Mammary epithelial cell (primary cell): ENCODE measurements at places on chromosomes 6 and 20.

- no peak for DNase-seq
Measured at GRCh38 chr6:56214041-56214702, 33.2 kb downstream of the COL21A1 start.

DNA sequence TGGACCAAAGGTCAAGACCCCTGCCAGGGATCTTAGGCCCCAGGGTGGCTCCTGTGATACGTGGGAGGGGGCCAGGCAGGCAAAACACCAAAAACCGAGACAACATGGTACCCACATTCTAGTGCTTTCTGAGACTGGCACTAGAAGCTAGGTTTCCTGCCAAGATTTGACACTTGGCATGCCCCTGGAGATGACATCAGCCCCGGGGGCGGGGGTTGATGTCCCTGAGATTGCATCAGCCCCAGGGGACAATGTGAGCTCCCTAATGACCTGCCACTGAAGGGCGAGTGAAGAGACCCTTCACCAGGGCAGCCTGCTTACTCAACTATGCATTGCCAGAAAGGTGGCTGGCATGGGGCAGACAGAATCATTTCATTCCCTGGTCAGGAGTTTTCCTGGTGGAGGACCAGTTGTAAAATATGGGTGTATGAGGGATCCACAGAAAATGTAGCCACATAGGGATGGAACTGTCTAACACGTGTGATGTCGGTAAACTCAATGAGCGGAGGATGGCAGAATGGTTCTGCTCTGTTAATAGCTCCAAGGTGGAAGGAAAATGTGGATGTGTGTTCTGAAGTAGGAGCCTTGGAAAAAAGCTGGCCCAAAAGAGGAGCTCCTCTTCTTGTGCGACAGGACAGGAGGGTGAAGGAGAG is 219.7 kb downstream of the UNC5CL start:
- DNase-seq = no peak

DNA sequence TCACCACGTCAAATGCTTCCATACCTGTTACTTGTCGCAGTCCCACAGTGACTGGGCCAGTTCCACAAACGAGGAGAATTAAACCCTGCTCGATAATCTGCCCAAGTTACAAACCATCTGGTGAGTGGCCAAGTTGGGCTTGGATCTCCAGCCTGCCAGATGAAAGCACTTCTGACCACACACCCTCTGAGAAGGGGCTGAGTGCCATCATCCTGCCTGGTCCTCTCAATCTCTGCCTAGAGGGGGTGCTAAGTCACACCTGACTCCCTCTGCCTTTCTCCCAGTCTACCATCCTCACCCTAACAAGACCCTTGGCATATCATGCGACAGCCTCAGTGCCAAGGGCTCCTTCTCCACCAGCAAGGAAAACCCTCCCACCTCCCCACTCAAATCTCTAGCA is 15.8 kb downstream of the RRP36 start:
- DNase-seq = no peak

DNA sequence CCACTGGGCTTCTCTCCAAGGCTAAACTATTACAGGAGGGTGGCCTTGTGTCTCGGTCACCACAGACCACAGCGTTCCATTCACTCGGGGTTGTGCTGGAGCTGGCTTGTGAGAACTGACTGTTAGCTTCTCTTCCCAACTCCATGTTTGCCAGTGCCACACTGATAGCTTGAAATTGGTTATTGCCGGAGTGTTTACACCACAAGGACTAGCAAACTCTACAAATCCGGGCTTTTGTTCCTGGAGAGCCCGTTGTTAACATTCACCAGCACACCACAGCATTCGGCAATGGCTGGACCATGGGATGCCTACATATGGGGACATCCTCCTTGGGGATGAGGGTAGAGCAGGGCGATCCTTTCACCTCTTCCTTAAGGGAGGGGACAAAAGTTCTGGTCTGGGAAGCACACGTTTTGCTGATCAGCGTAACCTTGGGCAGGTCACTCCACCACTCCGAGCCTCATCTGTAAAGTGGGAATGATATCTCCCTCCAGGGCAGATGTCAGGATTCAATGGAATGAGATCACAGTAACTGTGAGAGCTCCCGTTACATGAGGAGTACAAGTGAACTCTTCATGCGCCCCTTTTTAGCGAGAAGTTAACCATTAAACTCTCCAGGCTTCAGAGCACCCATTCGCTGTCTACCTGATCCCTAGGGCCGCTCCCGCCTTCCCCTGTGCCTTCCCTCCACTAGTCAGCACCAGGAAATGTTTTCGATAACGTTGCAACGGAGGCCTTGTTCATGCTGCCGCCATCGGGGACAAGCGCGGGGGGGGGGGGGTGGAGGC is 41.7 kb upstream of the TTPAL start:
- no peak for DNase-seq

GRCh38 chr6:170367241-170367640 is 60.7 kb downstream of the FAM120B start:
- no peak for DNase-seq

GRCh38 chr6:170485159-170485558 is 67.9 kb downstream of the PSMB1 start:
- DNase-seq = no peak

GRCh38 chr6:29211488-29211887 is 40.8 kb downstream of the OR2J2 start:
- DNase-seq = no peak

DNA sequence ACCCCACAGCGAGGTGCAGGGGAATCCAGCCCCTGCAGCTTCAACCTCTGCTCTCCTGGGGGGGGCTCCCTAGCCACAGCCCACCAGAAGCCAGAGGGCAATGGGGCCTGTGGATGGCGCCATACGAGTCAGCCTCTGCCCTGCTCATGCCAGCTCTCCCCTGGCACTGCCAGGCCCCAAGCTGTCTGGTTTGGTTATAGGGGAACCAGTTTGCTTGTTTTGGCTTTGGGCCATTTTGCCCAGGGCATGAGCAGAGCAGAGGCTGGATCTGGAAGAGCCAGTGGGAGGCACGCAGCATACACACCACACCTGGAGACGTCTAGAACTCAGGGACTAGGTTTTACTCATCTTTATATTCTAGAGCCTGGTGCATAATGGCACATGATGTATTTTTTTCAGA is 66.7 kb upstream of the SLC22A16 start:
- DNase-seq = peak; percentile 65

DNA sequence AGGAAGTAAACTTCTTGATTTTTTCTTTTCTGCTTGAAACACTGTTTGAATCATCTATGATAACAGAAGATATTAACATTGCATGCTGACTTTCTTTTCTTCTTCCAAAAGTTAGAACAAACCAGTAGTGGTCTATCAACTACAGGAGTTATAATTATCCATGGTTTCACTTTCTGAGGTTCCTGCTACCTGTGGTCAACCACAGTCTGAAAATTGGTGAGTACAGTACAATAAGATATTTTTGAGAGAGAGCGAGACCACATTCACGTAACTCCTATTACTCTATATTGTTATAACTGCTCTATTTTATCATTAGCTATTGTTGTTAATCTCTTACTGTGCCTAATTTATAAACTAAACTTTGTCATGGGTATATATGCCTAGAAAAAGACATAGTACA is 86.1 kb downstream of the MAP7 start:
- no peak for DNase-seq

DNA sequence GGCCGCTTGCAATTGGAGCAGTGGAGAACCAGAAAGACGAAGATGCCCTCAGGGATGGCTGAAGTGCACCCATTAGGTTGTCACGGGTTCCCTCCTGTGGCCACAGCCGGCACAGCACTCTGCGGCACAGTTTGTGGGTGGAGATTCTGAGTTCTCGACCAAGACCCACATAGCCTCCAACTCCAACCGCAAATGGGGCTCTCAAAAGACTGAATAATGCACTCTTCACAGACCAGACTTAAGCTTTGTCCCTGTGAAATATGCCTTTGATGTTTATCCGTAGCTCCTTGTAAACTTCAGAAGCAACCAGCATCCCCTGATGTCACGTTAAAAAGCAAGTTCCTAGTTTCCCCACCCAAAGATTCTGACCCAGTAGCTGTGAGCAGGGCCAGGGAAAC is 934 bp upstream of the CST9 start:
- DNase-seq = peak; percentile 61

DNA sequence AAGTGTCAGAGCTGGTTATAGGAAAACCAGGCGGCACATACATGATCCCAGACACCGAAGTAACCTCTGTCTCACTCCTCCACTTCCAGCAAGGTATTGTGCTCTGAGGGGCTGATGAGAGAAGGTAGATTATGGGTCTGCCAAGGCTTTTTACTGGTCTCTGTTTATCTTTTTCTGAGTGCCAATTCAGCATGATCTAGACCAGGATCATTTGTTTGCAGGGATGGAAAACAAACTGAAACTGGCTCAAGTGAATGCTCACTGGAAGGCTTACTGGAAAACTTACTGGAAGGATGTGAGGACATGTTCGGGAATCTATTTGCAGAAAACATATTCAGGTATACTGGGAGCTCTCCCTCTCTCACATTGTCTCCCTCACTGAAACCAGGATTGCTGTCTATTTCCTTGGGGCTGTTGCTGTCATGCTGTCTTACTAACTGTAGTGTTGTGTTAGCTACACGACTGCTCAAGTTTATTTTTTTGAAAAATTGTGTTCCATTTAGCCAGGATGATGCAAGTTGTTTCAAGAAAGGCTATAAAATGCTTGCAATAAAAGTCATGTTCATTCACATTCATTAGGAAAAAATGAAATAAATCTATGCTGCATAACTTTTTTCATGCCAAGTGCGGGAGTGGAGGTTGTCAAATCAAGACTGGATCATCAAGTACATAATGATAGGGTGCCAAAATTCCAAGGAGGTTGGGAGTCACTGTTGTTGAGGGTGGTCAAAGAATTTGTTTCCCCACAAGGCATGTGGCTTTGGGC is 37.0 kb downstream of the KLHL31 start:
- peak; percentile 94 for DNase-seq

GRCh38 chr20:62710886-62711702 is 2.5 kb downstream of the NTSR1 start:
- DNase-seq = peak; percentile 21

GRCh38 chr6:34070315-34071135 is 75.4 kb downstream of the GRM4 start:
- DNase-seq = no peak

DNA sequence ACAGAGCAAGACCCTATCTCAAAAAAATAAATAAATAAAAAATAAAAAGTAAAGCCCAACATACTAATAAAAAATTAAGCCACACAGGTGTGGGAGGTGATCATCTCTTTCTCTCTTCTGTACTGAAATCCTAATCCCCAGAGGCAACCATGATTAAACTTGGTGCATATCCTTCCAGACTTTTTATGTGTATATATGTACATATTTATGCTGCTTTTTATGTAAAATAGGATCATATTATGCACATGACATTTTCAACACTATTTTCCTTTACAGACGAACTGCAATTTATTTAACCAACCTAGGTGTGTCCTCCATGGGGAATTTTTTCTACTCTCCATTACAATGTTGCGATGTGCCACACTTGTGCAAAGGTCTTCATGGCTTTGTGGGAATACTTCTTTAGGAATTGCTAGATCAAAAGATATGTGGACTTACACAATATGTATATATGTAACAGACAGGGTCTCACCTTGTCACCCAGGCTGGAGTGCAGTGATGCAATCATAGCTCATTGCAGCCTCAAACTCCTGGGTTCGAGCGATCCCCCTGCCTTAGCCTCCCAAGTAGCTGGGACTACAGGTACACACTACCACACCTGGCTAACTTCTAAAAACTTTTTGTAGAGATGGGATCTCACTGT is 23.7 kb downstream of the RMND1 start:
- DNase-seq = no peak

DNA sequence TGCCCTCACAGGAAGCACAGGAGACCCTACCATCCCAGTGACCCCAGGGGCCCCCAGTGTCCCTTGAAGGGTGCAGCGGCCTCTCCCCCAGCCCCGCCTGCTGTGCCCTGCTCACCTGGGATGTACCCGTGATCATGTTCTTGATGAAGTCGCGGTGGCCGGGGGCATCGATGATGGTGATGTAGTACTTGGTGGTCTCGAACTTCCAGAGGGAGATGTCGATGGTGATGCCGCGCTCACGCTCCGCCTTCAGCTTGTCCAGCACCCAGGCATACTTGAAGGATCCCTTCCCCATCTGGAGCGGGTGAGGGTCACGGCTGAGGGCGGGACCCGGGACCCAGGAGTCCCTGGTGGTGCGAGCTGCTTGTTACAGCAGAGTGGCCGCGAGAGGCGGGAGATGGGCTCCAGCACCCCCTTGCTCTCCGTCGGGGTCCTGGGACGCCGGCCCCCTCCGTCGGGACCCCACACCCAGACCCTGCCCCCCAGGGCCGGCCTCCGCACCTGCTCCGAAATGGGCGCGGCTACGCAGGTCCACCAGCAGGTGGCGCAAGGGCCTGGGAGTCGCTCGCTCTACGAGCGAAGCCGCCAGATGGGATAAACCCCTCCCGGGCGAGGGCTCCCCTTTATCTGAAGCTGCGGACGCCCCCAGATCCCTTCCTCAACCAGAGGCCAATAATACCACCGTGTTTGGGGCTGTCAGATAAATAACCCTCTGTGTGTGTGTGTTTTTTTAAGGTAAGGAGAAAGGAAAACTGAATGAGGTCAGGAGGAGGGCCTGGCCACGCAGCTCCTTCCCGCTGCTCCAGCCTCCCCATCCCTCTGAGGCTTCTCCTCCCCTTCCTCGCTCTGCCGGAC is 2.9 kb downstream of the EEF1A2 start:
- DNase-seq = peak; percentile 35

GRCh38 chr6:128240024-128240428 is 280.4 kb downstream of the PTPRK start:
- no peak for DNase-seq

DNA sequence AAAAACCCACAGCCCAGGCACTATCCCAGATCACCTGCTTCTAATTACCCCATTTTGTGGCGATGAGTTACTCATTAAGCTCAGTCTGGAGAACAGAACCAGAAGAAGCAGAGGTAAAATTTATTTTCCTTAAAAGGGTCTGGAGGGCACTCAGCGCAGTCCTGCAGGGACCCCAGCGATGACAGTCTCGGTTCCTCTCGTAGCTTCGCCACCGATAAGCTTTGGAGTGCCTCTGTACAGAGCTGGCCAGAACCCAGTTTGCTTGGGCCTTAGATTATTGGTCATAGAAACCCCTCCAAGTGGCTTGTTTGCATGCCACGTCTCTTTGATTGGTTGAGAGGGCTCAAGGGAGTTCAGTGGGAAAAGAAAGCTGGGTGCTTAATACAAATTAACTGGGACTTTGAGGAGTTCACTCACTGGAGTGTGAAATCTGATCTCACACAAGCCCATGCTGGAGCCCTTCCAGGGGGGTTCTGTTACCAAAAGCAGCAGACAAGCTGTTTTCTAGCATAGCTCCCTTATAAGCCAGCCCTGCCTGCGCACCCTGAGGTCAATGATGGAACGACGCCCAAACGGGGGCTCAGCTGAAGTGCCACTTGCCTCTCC is 158.5 kb upstream of the ARID1B start:
- no peak for DNase-seq

DNA sequence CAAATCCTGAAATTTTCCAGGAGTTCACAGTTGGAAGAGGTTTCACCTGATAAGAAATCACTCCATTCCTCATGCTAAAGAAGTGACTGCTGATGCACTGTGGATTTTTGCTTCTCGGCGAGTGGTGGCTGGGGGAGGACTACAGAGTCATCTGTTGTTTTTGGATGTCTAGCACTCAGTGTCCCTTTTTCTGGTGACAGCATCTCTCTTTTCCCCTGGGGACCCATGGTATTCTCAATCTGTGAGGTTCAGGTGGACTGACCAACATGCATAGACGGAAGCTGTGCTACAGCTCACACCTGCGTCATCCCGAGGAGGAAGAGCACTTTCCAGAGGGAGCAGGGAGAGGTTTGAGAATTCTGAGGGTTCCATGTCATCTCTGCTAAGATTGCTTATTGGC is 42.7 kb upstream of the ZNF831 start:
- DNase-seq = no peak

GRCh38 chr6:158815907-158816306 is 3.3 kb downstream of the EZR start:
- no peak for DNase-seq

GRCh38 chr6:135439549-135439948 is 58.0 kb downstream of the AHI1 start:
- DNase-seq = no peak
